ENCODE measurements at places on chromosomes 2 and 18.

GRCh38 chr2:74740741-74741431 is 86.8 kb downstream of the SEMA4F start:
- DNase-seq = no peak

DNA sequence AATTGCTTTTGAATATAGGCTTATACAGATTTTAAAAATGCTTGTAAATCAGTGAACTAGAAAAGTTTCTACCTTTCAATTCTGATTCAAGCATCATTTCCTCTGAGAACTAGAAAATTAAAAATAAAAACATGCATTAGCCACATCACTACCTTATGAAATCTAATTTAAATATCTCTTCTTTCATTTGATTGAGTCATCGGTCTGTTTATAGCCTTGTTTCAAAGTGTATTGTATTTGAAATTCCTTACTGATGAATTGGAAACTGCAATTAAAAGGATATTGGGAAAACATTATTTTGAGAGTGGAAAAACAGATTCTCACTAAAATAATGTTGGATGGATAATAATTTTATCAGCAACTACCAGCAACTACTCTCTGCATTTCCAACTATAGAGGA is 717.7 kb upstream of the FAM98A start:
- DNase-seq = no peak

GRCh38 chr2:169038338-169038757 is 7.2 kb upstream of the ABCB11 start:
- DNase-seq = no peak

DNA sequence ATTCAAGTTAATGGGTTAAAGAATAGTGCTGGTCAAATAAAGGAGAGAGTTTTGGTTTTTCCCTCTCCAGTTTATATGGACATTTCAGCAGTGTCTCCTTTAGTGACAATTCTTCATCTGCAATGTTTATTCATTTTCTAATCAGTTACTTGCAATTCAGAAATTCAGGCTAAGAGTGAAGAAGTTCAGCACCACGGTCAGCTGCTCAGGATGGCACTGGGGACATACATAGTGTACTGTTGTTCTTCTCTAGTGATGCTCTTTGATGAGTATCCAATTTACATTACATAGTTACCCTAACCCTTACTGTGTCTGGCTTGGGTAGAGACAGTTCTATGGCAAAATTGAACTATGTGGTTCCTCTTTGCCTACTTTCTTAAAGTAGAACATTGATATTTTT is 412.7 kb downstream of the CNTNAP5 start:
- no peak for DNase-seq

- DNase-seq = no peak
Observed at GRCh38 chr18:75805265-75805664, 377.8 kb upstream of the SMIM21 start.

DNA sequence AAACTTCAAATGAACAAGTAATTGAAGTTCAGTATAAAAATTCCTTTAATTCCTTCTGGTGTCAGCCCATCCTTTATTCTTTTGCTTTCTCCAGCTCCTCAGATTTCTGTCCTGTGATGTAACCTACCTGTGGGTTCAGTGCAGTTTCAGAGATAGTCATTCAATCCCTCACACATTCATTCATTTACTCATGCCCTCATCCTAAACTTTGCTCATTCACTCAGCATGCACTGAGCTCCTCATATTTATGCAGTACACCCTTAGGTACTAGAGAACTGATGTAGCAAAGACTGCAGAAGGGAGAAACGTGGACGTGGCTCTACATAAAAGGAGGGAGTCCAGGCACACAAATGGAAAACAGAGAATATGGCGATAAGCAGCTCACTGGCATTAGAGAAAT is 45.3 kb upstream of the STAT1 start:
- DNase-seq = no peak

DNA sequence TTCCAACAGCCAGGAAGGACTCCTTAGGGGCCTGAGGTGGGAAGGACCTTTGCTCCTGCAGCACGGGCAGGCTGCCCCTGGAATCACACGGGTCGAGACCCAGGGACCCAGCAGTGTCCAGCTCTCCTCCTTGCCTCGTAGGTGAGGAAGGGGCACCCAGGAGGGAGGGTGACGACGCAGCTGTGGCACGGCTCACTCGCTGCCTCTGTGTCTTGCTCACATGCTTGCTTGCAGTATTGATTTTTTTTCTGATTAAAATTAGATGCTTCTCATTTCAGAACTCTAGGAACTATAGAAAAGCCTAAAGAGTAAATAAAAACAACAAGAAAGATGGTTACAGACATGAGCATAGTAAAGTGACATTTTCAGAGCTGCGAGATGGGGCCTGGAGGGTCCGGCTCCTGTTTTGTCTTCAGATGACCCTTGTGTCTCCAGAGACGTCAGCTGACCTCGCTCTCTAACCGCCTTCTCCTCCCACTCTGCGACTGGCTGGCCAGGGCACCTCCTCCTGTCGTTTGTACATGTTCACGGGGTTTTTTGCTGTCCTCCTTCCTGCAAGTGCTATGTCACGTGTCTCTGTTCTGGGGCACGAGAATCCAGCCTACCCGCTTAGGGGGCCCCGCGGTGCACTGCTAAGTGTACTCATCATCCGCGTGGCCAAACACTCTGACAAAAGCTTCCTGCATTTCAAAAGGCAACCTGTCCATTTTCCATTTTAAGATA is 65.7 kb upstream of the ZNF236 start:
- DNase-seq = no peak

DNA sequence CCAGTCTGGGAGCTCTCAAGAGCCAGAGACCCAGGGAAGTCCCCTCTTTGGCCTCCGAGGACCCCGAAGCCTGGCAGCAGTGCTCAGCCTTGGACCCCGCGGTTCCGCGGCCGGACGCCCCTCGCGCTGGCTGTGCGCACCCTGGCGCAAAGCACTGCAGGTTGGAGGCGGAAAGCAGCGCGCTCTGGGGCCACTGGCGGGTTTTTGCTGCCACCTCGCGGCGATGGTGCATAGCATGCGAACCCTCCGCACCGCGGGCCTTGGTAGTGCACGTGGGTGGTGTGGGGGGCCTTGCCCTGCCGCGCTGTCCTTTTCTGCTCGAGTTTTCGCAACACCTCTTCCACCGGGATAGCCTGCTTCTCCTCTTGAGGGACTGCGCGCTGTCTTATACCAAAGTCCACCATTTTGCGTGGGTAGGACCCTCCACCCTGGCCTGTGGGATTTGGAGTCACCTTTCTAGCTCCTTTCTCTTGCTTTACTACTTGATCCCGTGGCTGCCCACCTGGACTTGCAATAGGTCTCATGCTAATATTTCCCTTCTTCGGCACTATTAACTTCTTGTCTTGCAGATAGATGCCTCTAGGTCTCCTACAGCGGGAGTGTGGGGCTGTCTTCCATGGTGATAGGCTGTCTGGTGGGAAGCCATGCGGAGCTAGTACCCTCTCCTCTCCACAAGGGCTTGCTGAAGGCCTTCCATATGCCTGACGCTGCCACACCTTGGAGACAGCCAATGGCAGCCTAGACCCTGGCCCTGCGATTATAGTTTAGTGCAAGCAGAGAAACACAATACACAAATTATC is 14.3 kb downstream of the SIX3 start:
- DNase-seq = no peak

GRCh38 chr18:78518805-78519204 is 460.8 kb upstream of the SALL3 start:
- DNase-seq = no peak

DNA sequence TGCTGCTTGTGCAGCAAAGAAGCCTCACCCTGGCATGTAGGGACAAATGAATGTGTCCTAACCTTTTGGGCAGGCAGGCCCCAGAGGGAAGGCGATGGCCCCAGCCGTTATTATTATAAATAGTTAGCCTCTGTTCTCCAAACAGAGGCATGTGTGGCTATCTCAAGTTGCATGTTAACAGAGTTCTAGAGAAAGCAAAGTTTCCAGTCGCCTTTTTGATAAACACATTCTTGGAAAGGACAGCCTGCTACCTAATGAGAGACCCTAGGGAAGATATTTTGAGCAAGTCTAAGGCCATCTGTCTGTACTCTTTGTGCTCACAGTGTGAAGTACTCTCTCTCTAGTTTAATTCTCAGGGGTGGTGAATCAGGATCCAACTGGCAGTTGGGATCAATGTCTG is 97.4 kb upstream of the FHL2 start:
- DNase-seq = no peak

- DNase-seq = no peak
Observed at GRCh38 chr2:45329045-45329677, 281.9 kb downstream of the SRBD1 start.

GRCh38 chr2:9167718-9168657 is 38.6 kb upstream of the ASAP2 start:
- DNase-seq = no peak

- no peak for DNase-seq
Observed at GRCh38 chr2:121977326-121977725, 221.9 kb downstream of the TSN start.

DNA sequence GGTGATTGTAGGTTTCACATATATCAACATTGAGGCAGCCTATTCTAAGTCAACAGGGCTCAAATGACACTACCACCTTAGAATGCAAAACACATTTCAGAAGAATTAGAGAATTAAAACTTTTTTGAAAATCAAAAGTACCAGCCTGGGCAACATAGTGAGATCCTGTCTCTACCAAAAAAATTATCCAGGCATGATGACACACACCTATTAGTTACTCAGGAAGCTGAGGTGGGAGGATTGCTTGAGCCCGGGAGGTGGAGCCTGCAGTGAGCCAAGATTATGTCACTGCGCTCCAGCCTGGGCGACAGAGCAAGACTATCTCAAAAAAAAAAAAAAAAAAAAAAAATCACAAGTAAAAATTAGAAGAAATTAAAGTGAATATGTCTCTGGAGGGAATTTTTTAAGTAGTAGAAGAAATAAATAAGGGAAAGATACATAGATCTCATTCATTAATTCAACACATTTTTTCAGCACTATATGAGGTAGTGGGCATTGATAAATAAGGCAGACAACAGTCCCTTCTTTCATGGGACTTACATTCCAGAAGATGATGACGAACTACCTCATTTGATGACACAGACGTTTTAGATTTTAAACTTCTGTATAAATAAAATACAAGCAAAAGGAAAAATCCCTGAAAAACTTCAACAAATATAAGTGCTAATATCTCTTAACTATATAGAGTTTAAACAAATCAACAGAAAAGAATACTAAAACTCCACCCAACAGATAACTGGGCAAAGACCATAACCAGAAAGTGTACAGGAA is 42.3 kb downstream of the STPG4 start:
- no peak for DNase-seq

DNA sequence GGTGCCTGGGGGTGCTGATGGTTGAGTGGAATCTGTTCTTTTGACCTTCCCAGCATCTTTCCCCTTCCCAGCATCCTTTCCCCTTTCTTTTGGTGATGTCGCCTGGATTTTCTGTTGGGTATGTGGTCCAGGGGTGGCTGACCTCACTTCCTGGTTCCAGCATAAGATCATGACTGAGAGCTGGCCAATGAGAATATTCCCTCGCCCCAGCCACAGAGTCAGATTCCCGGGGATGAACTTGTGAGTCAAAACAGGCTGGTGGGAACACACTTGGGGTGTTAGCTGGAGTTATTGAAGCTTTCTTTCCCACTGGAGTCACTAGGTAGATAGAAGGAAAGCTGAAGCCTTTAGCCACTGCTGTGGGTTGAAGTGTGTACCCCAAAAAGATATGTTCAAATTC is 28.0 kb upstream of the FOSL2 start:
- no peak for DNase-seq

GRCh38 chr2:236102971-236103370 is 65.2 kb downstream of the GBX2 start:
- no peak for DNase-seq

DNA sequence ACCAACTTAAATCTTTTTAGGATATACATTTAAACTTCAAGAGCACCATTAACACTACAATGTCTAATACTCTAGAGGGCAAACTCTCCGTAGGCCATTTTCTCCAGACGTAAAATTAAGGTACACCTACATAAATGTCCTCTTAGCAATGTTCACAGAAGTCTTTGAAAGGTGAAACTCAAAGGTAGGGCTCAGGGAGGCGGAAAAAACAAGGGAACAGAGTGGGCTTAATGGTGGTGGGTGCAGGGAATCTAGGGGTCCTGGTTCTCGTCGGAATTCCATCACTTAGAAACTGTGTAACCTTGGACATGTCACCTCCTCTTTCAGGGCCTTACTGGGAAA is 668 bp downstream of the NFU1 start:
- no peak for DNase-seq

- DNase-seq = no peak
Observed at GRCh38 chr18:61791031-61791430, 101.8 kb downstream of the RNF152 start.

DNA sequence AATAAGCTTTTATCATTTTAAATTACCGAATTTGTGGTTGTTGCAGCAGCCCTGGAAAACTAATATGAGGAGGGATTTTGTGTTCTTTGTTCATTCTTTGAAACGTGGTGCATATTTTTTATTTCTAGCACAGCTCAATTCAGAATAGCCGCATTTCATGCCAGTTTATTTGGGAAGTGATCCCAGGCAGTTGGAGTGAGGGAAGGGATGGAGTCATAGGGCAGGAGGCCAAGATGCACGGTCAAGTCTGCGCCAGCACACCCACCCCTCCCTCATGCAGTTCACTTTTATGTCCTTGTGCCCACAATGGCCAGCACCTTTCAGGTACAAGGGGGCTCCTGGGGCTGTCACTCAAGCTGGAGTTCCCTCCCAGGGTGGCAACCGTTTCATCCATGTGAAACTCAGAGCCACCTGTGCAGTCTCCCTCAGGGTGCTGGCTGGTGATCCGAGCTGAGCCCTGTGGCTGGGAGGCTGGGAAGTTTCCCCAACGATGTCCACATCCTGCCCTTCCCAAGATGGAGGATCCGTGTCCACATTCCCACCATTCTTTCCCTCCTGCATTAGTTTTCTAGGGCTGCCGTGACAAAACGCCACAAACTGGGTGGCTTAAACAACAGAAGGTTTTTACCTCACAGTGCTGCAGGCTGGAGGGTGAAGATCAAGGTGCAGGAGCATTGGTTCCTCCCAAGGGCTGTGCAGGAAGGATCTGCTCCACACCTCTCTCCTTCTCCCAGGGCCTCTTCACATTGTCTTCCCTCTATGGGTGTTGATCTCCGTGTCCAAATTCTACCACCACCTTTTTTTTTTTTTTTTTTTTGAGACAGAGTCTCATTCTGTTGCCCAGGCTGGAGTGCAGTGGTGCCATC is 68.5 kb upstream of the ITGA6 start:
- no peak for DNase-seq

DNA sequence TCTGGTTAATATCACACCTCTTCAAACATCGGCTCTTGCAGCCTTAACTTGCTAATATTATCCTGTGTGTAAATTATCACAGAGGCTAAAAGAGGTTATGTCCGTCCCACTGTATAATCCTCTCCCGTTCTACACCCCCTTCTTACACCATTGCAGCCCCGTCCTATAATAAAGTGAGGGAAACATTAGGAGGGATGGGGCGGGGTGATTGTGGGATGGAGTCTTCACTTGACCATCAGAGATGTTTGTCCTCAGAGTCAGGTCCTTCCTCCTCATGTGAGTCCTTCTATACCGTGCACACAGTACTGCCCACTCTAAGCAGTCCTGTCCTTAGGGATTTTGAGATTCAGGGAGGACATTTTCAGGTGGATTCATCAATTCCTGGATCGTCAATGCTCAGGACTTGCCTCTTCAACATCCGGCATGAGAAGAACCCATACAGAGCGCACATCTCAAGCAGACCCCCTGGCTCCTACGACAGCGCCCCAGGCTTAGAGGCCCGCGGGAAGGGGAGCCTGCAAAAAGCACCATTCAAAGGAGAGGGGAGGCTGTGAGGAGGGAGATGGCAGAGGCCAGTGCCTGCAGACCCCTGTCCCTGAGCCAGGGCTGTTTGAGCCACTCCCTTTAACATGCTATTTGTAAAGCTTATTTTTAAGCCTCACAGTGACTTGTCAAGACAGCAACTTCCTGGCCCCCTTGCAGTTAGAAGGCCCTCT is 42.8 kb upstream of the ASB18 start:
- DNase-seq = no peak
